ENCODE measurements at places on chromosomes 3 and 15.

DNA sequence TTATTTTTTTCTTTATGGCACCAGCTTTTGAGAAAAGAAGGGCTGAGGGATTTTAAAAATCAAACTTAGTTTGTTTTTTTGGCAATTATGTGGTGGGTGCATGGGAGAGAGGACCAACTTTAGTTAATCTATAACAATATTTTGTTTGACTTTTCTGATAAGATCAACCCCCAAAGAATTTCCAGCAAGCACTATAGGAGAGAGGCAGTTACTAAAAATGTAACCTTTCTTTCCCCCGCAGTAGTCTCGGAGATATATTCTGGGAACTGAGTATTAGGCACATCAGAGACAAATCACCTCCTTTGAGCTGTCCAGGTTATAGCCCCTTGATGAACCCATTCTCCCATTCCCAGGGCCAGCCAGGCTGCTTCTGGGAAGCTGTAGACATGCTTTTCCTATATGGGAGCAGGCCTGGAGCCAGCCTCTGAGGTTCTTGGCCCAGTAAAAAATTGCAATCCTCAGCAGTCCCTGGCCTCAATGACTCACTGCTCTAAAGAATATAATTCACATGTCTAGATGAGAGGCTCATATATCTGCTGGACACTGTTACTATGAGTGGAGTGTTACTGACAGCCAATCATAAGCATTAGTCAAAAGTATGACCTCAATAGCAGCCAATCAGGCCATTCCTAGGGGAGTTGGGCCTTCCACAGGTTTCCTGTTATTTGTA lies 138.3 kb upstream of the AGBL1 start:
- DNase-seq: no peak

- no peak for DNase-seq
Observed at GRCh38 chr3:8563597-8563996, 62.0 kb downstream of the LMCD1 start.

GRCh38 chr15:63458026-63458425 lies 46.4 kb upstream of the USP3 start:
- DNase-seq: no peak

GRCh38 chr3:145088917-145089316 lies 1072.1 kb downstream of the PLOD2 start:
- no peak for DNase-seq

- no peak for DNase-seq
Observed at GRCh38 chr3:51340013-51340829, 44.9 kb upstream of the MANF start.

GRCh38 chr3:73432023-73432705 lies 192.6 kb downstream of the PDZRN3 start:
- no peak for DNase-seq

- DNase-seq: no peak
Observed at GRCh38 chr3:66427352-66427751, 73.5 kb downstream of the LRIG1 start.

DNA sequence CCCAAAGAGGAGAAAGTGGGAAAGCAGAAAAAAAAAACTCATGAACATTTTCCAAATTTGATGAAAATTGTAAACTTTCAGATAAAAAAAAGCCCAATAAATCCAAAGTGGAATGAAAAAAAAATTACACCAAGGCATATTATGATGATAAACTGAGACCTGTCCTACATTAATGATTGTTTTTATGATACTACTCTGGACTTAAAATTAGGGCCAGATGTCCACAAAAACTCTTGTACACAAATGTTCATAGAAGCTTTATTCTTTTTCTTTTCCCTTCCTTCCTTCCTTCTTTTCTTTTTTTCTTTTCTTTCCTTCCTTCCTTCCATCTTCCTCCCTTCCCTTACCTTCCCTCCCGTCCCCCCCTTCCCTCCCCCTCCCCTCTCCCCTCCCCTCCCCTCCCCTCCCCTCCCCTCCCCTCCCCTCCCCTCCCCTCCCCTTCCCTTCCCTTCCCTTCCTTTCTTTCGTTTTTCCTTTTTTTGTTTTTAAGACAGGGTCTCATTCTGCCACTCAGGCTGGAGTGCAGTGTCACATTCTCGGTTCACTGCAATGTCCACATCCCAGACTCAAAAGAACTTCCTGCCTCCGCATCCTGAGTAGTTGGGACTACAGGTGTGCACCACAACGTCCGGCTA lies 243.9 kb downstream of the MEIS2 start:
- DNase-seq: no peak

DNA sequence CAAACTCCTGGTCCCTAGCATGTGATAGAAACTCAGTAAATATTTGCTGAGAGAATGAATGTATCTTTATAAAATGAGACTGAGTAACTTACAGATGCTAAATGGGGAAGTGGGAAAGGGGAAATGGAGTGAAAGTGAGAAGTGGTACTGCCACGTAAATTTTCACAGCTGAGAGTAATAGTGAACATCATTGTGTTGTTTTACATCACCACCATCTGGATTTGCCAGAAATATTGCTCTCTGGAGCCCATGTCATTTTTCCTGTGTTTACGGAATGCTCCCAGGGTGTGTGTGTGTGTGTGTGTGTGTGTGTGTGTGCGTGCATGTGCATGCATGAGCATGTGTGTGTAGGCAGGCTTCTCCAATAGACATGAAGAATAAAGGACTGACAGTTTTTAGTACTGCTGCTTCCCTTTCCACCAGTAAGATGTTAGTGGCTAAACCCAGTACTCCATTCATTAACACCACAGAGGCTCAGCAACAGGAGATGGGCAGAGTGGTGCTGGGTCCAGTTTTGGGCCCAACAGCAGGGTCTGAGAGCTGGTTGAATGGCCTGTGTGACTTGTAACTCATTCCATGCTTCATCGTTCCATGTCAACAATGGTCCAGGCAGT lies 57.3 kb downstream of the DIPK2A start:
- DNase-seq: no peak

GRCh38 chr15:100132309-100132708 lies 209.5 kb downstream of the ADAMTS17 start:
- no peak for DNase-seq
